ENCODE measurements at places on chromosomes 16 and 17. TPM values are rescaled to one million over a fixed set of nuclear protein-coding genes. Genes with fewer than 3 reads are reported as not detected.

CA5A gene
- total RNA-seq, result not detected

EVPL gene
- total RNA-seq, result 0.05 TPM

ZNF207 gene
- total RNA-seq, result 83.7 TPM

AGRP gene
- not detected for total RNA-seq

DNA sequence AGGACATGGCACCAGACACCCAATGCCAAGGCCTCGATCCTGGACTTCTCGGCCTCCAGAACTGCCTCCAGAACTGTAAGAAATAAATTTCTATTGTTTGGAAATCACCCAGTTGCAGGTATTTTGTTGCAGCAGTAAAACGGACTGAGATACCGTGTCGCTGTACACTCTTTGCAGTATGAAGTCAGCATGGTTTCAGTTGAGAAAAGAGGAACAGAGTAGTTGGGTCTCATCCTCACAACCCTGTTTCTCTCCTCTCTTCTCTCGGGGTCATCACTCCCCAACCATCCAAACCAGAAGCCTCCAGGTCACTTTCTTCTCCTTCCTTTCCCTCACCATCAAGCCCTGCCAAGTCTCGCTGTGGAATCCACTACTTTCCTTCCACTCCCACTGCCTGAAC lies 77.8 kb downstream of the ADCY9 start:
- no peak for DNase-seq

- DNase-seq, result no peak
These were observed 73.3 kb downstream of the XYLT1 start for GRCh38 chr16:17397499-17397891.

GRCh38 chr16:14284371-14284770 lies 213.3 kb downstream of the MRTFB start:
- DNase-seq, result no peak

DNA sequence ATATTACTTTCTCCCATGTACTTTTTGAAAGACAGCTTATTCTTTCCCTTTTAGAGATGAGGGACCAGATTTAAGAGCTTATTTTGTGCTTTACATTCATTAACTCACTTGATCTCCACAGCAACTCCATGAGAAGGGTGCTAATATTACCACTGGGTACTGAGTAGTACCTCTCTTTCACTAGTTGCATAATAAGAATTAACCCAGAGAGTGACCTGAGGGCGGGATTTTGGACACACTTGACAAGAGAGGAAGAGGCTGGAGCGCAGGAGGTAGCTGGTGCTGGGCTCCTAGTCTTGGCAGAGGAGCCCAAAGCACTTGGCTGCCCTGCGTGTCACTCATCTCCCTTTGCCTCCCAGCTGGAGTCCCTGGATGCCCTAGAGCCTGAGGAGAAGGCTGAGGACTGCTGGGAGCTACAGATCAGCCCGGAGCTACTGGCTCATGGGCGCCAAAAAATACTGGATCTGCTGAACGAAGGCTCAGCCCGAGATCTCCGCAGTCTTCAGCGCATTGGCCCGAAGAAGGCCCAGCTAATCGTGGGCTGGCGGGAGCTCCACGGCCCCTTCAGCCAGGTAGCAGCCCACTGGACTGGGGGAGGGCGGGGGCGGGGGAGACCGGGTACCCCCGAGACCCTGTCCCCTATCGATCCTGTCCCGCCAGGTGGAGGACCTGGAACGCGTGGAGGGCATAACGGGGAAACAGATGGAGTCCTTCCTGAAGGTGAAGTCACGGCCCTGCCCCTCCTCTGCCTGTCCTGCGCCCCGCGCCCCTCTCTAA lies 1.7 kb upstream of the MAZ start:
- DNase-seq, result no peak

GRCh38 chr16:4339909-4340308 lies 11.2 kb downstream of the PAM16 start:
- no peak for DNase-seq

DNA sequence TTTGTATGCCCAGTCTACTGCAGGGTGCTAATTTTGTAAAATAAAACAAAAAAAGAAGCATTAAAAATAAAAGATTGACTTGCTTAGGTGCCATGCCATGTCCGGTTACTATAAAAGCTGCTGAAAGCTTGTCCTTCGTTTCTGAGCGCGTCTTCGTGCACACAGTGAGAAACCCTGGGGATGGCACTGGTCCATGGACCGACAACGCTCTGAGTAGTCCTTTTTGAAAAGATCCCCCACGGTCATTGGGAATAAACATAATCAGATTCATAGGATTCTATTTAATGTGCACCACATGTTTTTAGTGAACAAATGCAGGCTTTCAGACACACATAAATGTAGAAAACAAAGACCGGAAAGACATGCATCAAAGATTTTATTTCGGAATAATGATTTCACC lies 146.3 kb downstream of the XYLT1 start:
- DNase-seq, result no peak

DNA sequence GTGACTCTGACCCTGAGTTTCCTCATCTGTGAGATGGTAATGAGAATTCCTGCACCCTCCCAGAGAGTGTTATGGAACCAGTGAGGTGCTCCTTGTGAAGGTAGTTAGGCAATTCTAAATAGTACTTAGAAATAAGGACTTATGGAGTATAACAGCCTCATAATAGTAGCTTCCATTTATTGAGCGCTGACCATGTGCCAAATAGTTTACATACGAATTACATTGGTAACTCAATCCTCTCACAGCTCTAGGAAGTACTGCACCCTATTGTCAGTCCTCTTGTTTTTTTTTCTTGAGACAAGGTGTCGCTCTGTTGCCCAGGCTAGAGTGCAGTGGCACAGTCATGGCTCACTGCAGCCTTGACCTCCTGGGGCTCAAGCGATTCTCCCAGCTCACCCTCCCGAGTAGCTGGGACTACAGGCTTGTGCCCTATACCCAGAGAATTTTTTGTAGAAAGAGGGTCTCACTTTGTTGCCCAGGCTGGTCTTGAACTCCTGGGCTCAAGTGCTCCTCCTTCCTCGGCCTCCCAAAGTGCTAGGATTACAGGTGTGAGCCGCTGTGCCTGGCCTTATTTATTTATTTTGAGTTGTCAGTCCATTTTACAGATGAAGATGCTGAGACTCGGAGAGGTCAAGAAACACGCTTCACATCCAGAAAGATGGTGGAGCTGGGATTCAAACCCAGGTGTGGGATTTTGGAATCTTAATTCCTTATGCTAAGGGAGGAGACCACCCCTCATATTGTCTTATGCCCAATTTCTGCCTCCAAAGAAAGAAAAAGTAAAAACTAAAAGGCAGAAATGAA lies 2.9 kb downstream of the TNS4 start:
- DNase-seq, result no peak

DNA sequence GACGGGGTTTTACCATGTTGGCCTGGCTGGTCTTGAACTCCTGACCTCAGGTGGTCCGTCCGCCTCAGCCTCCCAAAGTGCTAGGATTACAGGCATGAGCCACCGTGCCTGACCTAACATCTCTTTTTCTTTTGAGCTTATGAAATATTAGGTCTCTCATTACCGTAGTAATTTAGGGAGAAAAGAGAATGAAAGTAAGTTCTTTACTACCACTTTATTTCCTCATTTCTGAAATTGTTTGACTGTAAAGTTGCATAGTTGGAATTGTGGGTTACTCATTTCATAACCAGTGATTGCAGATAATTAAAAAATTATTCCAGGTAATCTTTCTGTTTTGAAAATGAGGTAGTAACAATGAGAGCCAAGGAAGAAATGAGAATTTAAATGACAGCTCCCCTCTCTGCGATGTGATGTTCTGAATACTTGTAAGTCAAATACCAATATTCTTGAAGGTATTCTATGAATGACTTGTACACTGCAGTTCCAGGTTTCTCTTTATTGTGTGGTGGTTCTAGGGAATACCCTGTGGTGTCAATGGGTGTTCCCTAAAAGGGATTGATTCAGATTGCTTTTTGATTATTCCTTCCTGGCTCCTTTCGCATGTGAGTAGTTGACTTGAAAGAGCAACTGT lies 28.3 kb downstream of the MAP2K4 start:
- no peak for DNase-seq

DNA sequence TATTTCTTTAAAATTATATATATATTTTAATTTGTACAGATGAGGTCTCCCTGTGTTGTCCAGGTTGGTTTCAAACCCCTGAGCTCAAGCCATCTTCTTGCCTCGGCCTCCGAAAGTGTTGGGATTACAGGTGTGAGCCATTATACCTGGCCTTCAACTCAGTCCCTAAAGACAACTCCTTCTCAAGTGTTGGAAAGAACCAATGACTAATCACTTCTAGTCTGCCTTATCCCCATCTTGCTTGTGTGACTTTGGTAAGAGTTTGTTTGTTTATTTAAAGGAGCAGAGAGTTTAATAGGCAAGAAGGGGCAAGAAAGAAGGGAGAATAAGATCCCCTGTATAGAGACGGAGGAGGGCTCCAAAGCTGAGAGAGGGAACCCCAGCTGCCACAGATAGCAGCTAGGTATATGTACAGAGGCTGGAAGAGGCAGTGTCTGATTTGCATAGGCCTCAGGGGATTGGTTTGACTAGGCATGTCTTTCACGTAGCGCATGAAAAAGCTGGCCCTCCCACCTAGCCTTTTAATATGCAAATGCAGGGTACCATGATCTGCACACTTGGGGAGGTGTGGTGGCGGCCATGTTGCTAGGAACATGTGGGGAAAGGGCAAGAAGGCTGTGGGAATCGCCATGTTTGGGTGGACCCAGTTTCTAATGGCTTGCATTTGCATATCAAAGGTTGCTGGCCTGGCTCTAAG lies 21.5 kb downstream of the ABCC1 start:
- DNase-seq, result no peak

Measured in cardiac septum (tissue), 1 donor.